ENCODE measurements at places on chromosomes 13 and 19.

DNA sequence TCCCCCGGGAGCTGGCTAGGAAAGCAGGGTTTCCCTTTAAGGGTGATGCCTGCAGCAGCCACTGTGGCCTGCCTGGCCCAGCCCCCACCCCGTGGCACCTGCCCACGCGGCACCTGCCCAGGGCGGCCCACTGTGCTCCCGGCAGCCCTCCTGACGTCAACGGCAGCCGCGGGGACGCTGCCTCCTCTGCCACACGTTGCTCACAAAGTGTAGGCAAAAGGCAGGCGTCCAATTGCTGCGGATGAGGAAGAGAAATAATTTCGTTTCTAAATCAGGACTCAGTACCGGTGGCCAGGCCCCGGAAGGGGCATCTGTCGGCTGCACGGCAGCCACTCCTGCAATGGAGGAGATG, 122.3 kb downstream of the URI1 start:
- no peak for DNase-seq

GRCh38 chr13:106586648-106587166, 18.8 kb upstream of the ARGLU1 start:
- no peak for DNase-seq

- DNase-seq: no peak
Measured at GRCh38 chr19:42197375-42197817, 20.1 kb downstream of the DEDD2 start.

DNA sequence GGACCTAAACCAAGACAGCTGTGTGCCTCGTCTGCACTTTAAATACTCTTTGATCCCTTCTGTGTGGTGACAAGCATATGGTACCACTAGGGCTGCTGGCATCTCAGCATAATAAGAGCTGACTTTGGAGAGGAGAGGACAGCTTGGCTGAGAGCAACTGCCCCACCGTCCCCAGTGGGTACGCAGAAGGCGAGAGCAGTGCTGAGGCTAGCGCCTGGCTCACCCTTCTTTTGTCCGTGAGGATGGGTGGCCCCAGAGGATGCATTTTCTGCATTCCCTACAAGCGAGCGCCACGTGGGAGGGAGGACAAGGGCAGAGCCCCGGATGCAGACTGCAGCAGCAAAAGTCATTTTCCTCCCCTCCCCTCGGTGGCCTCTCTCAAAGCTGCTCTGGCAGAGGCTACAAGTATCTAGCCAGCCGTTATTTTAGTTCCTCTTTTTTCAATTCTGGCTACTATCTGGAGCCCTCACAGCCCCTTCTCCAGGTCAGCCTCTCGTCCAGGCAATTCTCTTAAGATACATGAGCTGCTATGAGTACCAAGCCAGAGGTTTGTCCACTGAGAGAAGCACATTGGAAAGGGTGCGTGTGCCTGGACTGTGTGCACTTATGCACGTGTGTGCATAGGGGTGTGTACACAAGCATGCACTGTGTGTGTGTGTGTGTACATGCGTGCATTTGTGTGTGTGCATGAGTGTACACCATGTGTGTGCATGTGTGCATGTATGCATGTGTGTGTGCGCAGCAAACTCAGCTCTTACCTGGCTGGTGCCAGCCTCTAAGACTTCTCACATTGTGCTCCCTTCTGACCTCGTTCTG, 51.3 kb downstream of the RAB20 start:
- no peak for DNase-seq

DNA sequence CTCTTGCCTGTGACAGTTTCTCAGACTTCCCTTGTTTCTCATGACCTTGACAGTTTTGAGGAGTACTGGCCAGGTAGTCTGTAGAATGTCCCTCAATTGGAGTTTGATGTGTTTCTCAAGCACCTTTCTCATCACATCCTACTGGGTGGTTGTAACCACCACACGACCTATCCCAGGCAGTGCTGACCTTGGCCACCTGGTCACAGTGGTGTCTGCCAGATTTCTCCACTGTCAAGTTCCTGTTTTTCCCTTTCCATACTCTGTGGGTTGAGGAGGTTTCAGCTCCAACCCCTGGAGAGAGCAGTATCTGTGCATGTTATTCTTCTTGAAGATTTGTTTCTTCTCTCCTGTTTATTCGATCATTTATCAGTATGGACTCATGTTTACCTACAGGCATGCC, 8.4 kb upstream of the UPF3A start:
- no peak for DNase-seq

GRCh38 chr13:48159826-48160225, 64.9 kb upstream of the MED4 start:
- no peak for DNase-seq

DNA sequence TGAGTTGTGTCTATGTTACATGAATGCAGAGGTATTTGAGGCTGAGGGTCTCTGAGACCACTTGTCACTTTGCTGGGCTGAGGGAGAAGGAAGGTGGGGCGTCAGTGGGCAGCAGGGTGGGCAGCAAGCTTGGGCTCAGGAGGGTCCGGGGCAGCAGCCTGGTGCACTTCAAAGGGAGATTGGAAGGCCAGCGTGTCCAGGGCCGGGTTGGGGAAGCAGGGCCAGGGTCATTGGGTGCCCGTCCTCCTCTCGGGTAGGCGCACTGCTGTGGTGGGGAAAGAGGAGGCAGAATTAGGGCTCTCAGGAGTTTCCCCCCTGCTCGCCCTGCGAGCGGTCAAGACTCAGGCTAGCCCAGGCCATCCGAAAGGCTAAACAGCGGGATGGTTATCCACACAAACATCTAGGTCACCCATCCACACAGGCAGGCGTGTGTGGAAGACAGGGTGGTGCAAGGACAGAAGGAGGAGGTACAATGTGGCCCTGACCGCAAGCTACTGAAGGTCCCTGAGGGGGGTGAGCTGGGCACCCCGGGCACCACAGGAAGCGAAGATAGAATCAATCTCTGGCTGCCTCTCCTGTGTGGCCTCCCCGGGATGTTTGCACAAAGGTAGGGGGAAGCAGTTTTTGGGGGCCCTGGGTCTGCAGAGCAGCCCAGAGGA, 37.7 kb downstream of the MYO9B start:
- no peak for DNase-seq

- DNase-seq: no peak
Measured at GRCh38 chr19:1807695-1808394, 4.2 kb downstream of the ATP8B3 start.

DNA sequence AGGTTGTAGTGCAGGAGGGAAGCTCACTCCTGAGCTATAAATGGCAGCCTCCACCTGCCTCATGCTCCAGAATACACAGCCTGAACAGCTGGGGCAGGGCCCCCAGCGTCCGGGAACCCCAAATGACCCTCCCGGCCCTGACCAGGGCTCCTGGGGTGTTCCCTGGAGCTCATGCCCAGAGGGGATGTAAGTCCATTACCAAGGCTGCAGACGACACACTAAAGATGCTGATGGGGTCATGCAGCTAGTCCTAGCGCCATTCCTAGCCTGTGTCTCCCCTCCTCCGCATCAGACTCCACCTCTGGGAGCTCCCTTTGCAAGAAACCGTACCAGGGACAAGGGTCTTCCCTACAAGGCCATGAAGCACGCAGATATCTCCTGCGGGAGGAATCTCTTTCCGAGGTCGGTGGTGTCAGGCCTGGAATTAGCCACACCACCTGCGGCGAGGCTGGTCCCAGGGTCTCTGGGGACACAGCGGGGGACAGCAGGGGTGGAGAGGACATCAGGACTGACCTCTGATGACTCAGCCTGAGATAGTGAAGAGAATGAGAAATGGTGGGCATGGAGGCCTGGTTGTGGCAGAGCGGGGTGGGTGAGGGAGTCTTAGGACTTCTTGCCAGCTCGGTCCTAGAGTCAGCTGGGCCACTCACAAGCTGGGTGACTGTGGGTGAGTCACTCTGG, 11.9 kb upstream of the TPM4 start:
- no peak for DNase-seq

DNA sequence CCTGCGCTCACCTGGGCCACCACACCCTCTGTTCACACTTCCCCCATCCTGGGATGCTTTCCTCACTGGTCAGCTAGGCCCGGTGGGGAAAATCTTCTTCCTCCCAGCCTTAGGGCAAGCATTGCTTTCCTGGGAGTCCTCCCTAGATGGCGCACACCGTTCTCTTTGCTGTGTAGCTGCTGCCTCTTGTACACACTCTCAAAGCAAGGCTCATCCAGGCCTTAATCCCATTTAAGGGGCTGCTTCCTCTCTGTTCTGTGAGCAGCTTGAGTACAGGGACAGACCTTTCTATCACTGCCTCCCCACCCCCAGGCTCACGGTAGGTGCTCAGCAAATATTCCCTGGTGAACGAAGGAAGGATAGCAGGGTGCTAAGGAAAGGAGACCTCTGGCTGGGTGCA, 11.1 kb downstream of the SLC7A10 start:
- DNase-seq: no peak

GRCh38 chr19:15045506-15045905, 3.8 kb upstream of the CASP14 start:
- DNase-seq: no peak

GRCh38 chr13:42905579-42905978, 86.5 kb downstream of the EPSTI1 start:
- no peak for DNase-seq
